AG20443 (cell line): ENCODE measurements at places on chromosomes 5 and 9.

DNA sequence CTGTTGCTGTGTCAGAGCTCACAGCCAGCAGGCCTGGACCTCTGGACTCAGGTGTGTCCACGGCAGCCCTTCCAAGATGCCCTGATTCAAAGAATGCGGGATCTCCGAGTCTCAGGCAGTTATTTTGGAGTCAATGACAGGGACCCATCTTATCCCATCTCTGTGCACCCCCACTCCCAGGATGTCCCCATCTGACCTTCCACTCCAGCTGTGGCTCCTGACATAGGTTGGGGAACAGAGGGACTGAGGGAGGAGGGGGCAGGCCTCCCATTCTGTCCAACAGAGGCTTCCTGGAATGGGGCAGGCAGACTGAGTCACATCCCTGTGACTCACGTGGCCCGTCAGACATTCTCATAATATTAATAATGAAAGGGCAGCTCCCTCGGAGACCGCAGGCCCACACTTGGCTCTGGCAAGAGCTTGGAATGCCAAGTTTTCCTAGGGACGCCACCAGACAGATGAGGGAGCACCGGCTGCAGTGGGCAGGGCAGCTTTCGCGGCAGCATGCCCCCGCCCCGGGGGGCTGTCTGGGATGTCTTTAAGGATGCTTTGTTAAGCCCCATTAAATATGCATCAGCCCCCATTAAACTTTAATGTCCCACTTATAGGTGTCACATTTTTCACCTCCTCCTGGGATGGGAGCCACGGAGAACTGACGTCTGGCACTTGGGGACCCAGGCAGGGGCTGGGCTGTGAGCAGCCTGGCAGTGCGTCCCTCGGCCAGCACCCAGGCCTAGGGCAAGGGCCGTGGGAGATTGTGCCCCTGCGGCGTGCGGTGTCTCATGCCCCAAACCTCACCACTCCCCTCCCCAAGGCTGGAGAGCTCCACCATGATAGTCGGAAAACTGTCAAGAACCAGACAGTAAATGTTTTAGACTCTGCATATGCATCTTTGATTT, 23.6 kb upstream of the FIBCD1 start:
- peak; percentile 99 for DNase-seq

- DNase-seq = peak; percentile 73
These were observed 30.1 kb downstream of the GALNT10 start for GRCh38 chr5:154220625-154221024.

- no peak for DNase-seq
These were observed 10.0 kb upstream of the ZNF483 start for GRCh38 chr9:111514967-111515366.

- peak; percentile 31 for DNase-seq
These were observed 153.7 kb downstream of the INSYN2B start for GRCh38 chr5:169826618-169827017.

DNA sequence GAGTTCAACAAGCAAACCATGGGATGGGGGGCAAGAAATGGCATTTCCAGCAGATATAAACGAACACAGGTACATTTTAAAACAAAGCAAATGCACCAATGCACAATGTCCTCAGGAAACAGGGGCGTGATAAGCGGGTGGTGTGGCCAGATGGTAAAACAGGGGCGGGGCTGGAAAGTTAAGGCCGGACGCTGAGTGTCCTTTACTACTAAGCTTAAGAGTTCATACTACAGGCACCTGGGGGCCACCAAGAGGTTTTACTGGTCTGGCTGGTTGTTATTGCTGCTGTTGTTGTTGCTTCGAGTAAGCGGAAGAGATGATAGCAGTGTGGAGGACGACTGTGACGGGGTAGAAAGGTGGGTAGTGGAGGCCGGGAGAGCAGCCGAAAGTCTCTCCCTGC, 99.8 kb downstream of the ATPSCKMT start:
- no peak for DNase-seq

DNA sequence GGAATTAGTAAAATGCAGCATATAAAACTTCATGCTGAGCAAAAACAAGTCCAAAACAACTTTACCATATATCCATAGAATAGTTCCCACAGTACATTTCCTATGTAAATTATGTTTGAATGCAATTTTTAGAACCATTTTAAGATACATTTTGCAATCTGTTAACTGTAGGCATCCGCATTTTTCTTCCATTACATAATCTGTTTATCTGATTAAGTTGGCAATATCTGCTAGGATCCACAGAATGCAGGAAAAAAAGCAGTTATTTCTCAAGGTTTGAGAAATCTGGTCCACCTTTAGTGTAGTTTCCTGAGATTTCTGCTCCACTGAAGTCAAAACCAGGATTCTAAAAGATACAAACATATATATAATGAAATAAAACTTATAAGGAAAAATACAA, 6.2 kb downstream of the NUDCD2 start:
- peak; percentile 12 for DNase-seq

- DNase-seq = no peak
These were observed 209.2 kb upstream of the IRX4 start for GRCh38 chr5:2091921-2092320.

- DNase-seq = no peak
These were observed 2.9 kb upstream of the FLT4 start for GRCh38 chr5:180652346-180652745.

GRCh38 chr5:166285361-166285760, 2006.1 kb upstream of the WWC1 start:
- no peak for DNase-seq

DNA sequence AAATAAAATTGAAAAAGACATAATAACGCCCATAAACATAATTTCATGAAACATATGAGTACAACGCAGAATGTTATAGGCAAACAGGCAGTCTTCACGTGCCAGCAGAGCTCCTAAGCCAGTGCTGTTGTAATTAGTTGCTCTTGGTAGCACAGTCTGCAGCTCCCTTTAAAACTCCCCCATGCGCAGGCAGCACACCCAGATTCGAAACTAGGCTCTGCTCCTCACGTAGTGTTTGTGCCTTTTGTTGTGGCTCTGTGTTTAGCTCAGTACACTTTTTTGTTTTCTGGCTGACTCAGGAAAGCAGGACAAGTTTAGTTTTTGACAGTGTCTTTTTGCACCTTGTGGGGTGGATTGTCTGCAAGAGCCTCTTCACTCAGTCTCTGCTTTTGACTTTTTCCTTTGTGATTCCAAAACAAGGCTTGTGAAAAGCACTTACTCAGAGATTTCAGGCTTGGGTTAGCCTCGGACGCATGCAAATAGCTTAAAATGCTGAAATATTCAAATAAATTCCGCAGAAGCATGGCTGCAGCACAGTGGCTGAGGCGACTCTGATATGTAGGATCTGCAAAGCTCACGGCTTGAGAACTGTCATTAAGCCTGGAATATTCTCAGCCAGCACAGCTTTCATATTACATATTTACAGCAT, 113.6 kb downstream of the IRX1 start:
- DNase-seq = no peak

DNA sequence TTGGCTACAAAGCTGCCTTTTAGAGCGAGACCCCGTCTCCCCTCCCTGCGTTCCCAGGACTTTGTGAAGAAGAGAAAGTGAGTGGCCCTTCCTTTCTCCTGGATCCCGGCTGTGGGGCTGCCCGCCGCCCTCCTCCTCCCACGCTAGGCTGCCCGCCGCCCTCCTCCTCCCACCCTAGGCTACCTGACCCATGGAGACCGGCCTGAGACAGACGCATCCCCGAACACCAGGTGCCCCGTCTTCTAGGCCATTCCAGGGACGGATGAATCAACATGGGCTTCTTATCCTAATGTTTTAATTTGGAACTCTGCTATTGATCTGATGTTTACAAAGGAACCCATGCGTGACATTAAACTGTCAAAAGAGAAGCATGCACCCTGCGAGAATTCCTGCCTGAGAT, 117.3 kb upstream of the LPCAT1 start:
- DNase-seq = no peak

DNA sequence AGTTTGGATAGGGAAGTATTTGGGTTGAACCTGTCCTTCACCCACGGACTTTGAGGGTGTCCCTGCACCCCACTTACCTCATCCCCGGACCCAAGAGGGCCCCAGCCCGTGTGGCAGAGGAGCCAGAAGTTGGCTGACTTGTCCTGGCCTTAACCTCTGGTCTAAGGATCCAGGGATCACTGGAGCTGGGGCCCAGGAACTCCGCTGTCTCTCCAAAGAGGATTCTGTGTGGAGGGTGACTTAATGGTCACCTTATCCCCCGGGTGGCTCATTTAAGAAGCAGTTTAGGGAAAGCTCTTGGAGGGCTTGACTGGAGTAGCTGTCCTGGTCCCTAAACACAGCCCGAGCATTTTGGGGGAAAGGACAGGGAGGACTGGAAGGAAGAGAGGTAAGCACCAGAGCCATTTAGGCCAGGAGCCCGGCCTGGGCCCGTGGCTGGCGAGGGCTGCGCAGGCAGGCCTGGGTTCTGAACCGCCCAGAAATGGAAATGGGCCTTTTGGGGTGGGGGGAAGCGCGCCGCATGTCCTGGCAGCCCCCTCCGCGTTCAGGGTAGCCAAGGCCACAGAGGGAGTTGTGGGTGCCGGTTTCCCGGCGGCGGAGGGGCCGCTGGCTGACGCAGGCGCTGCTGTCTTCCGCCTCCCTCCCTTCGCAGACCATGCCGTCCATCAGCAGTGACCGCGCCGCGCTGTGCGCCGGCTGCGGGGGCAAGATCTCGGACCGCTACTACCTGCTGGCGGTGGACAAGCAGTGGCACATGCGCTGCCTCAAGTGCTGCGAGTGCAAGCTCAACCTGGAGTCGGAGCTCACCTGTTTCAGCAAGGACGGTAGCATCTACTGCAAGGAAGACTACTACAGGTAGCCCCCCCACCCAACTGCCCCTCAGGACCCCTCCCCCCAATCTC, 2.0 kb downstream of the LHX2 start:
- no peak for DNase-seq

DNA sequence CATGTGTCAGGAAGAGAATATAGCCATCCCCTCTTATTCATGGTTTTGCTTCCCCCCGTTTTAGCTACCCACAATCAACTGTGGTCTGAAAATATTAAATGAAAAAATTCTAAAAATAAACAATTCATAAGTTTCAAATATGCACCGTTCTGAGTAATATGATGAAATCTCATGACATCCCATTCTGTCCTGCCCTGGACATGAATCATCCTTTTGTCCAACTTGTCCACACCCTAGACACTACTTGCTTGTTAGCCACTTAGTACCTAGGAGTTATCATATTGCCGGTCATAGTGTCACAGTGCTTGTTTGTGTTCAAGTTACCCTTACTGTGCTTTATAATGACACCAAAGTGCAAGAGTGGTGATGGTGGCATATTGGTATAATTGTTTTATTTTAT, 113.5 kb downstream of the CAAP1 start:
- no peak for DNase-seq

DNA sequence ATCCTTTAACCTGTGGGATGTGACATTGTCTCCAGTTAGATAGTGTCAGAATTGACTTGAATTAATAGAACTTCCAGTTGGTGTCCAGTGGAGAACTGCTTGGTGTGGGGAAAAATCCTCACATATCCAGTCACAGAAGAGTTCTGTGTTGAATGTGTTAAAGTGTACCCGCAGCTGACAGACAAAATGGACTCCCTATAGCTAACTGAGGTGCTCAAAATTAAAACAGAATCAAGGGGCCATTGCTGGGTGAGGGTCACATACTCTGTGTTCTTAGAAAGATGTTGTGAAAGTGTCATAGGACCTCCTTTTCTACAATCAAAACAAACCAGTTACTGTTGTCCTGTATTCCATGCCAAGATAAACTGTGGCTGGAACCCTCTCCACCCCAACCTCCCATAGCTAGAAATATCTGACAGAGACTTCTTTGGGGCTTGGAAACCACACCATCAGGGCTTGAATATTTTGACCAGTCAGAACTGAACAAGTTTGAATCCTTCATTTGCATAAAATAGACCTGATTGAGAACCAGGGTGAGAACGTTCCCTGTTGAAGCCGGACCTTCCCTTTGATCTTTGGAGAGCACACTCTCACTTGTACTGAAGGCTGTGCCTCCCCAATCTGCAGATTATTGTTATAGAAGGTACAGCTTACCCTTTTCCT, 164.0 kb upstream of the ZNF608 start:
- DNase-seq = no peak

- no peak for DNase-seq
These were observed 16.5 kb downstream of the TMEM268 start for GRCh38 chr9:114627553-114627952.

DNA sequence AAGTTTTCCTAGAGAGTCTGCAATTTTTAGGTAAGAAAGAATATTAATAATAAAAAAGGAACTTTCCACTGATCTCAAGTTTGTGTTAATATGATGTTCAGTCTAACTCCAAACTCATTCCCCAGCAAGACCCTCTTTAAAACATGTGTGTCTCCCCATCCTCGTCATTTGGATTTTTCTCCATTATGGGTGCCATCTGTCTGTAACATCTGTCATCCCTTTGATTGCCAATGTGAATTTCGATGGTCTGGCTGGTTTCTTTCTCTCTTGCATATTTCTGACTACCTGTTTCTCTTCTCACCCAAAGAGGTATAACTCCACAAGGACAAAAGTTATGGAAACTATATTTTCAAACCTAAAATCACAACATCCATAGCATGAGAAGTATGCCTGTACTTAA, 4.4 kb downstream of the TAS2R1 start:
- DNase-seq = no peak
